Stimulated activated CD8-positive, alpha-beta memory T cell treated with anti-CD3 and anti-CD28 coated beads, Interleukin-12 subunit alpha, Interleukin-12 subunit beta, amount 100 ng/mL, for 4 hours (primary cell): ENCODE measurements at places on chromosomes 3 and 15.

DNA sequence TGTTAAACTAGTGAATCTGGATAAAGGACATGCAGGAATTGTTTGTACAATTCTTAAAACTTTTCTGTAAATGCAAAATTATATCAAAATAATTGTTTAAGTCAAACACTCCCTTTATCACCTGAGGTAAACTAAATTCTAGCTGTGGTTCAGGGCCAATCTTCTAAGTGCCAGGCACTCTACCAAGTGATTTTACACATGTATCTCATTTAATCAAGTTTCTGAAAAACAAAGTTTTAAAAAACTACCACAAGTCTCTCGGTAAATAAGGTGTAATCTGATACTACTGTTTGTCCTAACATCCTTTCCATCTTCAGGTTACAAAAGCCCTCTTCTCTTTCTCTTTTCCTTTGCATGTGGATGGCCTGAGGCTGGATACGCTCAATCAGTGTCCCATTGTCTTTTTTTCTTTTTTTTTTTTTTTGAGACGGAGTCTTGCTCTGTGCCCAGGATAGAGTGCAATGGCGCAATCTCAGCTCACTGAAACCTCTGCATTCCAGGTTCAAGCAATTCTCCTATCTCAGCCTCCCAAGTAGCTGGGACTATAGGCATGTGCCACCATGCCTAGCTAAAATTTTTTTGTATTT is 19.3 kb downstream of the IFT80 start:
- no peak for DNase-seq

DNA sequence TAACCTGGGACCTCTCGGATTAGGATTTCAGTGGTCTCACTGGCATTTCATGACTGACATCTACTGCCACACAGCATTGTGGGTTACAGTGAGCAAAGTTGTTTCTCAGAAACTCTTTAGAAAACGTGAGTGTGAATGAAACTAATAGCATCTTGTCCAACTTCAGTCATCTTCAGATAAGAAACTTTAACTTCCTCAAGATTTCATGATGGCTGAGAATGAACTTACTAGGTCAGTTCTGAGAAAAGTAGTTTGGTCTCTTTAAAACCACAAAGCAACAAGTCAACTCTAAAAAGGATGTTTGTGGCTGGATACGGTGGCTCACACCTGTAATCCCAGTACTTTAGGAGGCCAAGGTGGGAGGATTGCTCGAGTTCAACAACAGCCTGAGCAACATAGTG is 14.2 kb upstream of the HOMER2 start:
- no peak for DNase-seq

GRCh38 chr3:188421151-188421821 is 267.3 kb downstream of the LPP start:
- DNase-seq = no peak

- no peak for DNase-seq
These were observed 244.5 kb downstream of the OCA2 start for GRCh38 chr15:27854601-27855000.

GRCh38 chr3:167776066-167776685 is 40.7 kb downstream of the SERPINI1 start:
- no peak for DNase-seq

GRCh38 chr3:56878074-56878473 is 76.3 kb upstream of the ARHGEF3 start:
- peak; percentile 11 for DNase-seq

- DNase-seq = no peak
These were observed 108.7 kb downstream of the P2RY1 start for GRCh38 chr3:152943645-152944044.

DNA sequence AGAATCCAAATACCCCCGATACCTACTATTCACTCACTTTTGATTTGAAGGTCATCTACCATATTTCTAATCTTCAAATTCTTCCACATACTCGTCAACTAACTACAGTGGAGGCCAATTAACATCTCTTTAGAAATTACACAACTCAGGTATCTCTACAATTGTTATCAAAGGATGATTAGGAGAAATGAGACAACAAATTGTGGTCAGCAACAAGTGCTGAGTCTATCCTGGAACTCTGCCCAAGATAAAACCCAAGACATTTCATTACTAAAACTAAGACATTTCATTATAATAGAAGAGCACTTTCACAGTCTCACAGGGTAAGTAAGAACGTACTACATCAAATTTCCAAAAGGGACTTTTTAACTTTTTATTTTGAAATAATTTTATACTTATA is 100.0 kb downstream of the TBC1D5 start:
- DNase-seq = no peak

GRCh38 chr3:64422192-64422591 is 196.9 kb upstream of the PRICKLE2 start:
- DNase-seq = no peak

DNA sequence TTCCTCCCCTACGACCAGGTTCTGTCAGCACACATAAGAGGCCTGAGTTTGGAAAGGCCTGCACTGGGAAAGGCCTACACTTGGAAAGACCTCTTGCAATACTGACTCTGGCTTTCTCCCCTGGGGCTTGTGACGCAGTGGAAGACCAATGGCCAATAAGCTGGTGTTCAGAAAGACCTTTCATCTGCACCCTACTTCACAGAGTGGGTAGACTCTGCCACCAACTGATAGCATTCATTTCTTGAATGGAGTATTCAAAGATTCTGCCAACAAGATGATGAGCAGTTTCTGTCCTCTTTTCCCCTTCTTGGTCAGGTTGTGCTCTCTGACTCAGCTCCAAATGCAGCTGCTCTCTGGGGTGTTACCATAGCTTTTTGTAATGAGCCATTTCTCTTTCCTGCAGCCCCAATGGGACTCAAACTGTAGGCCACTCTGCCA is 48.8 kb downstream of the TIPARP start:
- no peak for DNase-seq

- no peak for DNase-seq
These were observed 56.4 kb downstream of the PRKCI start for GRCh38 chr3:170278627-170279026.

- peak; percentile 74 for DNase-seq
These were observed at the start of gene CSK for GRCh38 chr15:74781431-74782258. Gene CSK (plus strand): TSS chr15:74782080. CDS start chr15:74798298, 16,218 bp downstream.

GRCh38 chr3:7520059-7520458 is 659.1 kb downstream of the GRM7 start:
- DNase-seq = no peak
